ENCODE measurements at places on chromosomes 16 and 17. TPM values are rescaled to one million over a fixed set of nuclear protein-coding genes. Genes with fewer than 3 reads are reported as not detected.

- DNase-seq = no peak
These were observed 88.2 kb downstream of the IRF8 start for GRCh38 chr16:85986931-85987749.

- peak; percentile 81 for DNase-seq
These were observed 16.3 kb upstream of the CDH15 start for GRCh38 chr16:89155184-89155679.

TBC1D3L gene
- 30.4 TPM for total RNA-seq

CPHXL gene
- not detected for total RNA-seq

DNA sequence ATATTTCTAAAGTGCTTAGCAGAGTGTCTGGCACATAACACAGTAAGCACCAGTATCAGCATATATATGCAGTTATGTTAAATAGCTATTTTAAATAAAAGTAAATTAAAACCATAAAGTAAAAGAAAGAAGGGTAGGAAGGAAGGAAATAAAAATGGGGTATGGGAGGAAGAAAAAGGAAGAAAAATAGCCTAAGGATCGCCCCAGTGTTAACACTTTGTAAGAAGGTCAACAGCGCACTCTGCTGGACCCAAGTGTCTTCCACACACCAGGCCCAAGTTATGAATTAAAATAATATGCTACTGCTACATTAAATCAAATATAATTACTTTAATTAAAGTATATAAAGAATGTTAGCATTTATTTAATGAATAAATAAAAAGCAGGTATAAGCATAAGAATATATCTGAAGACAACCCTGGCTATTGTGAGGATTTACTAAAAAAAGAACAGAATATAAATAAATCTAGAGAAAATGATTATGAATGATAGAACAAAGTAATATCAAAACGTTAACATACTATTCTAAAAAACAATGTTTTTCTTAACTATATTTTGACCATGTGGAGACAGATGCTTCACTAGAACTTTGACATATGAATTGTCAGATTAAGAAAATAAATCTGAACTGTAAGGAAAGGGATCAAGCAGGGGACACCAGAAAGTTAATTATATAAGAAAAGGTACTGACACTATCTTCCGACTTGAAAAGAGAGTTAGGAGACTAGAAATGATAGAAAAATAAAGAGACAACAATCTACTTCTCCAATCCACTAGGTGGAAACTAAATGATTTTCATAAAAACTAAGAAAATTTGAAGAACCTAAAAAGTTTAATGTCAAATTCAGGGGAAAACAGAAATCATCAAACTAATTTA lies 25.9 kb downstream of the BRIP1 start:
- DNase-seq = peak; percentile 55

DNA sequence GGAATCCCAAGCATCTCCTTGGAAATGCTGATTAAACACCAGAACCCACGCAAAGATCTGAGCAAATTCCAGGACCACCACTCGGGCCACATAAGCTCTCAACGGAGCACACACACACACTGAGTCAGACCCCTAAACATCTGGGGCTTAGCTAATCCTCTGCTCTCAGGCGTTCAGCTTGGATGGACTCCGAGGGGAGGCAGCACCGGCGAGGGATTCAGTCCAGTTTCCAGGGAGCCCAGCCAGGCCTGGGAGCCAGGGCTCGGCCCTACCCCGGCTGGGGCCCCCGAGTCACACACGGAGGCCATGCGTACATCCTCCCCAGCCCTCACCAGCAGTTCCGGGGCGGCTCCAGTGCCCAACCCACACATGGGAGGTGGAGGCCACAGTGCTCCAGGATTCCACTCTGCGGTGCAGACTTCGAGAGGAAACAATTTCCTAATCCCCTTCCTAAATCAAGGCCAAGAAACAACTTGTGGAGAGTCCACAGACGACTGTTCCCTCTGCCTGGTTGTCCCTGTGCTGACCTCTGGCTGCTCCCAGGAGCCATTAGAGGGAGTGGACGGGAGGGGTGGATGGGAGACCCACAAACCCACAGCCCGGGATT lies 70.5 kb downstream of the GAS7 start:
- peak; percentile 74 for DNase-seq

- peak; percentile 96 for DNase-seq
These were observed 4.2 kb downstream of the BORCS6 start for GRCh38 chr17:8185582-8186445.

Data from ureter (tissue), 1 donor.